Inflammatory macrophage treated with lipopolysaccharide for 4 hours (primary cell): ENCODE measurements at places on chromosomes 16 and 17.

DNA sequence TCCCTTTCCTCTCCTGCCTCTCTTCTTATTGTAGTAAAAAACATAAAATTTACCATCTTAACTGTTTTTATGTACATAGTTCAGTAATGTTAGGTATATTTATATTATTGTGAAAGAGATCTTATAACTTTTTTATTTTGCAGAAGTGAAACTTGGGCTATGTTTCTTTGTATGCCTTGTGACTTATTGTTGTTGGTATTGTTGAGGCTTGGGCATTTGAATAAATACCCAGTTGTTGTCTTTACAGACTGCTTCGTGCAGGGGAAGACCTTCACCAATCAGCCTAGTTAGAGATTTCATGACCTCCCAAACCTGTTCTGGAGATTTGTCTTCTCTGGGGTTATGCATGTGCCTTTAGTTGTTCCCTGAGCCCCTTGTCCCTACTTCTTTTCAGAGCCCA is 31.9 kb downstream of the REXO5 start:
- DNase-seq: peak; percentile 31

DNA sequence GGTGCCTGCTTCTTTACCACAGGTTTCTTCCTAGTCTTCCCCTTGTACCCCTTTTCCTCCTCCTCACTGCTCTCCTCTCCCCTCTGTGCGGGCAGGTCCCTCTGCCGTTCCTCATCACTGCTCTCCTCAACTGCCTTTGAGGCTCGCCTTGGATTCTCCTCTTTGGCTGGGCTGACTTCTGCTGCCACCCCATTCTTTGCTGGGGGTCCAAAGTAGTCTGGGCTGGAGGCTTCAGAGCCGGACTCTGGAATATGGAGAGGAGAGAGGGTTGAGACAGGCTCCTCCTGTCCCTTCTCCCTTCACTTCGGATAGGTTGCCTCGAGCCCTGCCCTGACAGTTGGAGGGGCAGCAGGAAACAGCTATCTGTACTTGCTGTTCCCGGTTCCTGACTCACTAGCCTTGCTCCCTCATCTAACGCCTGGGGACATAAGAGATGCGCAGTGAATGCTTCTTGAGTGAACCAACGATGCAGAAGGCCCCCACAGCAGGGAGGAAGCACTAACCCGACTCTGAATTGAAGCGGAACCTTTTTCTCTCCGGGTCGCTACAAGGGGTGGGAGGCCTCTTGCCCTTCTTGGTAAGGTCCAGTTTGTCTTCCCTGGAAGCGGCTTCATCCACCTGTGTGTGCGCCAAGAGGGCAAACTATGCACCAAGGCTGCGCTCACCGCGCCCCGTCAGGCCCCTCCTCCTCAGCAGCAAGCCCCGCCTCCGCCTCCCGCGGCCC is 655 bp downstream of the HIRIP3 start:
- DNase-seq: peak; percentile 10

- no peak for DNase-seq
Observed at GRCh38 chr17:65523853-65524664, 37.4 kb downstream of the AXIN2 start.

- DNase-seq: no peak
Observed at GRCh38 chr17:38777641-38778250, 21.6 kb downstream of the PIP4K2B start.

DNA sequence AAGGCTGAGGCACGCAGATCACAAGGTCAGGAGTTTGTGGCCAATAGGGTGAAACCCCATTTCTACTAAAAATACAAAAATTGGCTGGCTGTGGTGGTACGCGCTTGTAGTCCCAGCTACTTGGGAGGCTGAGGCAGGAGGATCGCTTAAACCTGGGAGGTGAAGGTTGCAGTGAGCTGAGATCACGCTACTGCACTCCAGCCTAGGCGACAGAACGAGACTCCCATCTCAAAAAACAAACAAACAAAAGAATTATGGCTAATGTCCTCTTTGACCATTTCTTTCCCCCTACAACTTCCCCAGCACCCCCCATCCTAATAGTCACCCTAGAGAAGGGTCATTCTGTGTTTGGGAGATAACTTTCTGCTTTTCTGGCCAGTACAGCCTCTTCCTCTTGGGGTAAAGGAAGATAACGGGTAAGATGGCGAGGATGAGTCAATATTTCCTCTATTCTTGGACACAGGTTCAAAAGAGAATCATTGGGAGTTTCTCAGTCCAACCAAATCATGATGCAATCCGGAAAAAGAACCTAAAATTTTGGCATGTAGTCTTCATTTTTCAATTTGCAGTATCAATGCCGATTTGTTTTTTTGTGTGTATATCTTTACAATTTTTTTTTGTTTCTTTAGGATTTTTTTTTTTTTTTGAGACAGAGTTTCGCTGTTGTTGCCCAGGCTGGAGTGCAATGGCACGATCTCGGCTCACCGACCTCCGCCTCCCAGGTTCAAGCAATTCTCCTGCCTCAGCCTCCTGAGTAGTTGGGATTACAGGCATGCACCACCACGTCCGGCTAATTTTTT is 107.6 kb upstream of the MED13 start:
- peak; percentile 82 for DNase-seq

GRCh38 chr16:82792693-82793092 is 165.9 kb downstream of the CDH13 start:
- DNase-seq: no peak

DNA sequence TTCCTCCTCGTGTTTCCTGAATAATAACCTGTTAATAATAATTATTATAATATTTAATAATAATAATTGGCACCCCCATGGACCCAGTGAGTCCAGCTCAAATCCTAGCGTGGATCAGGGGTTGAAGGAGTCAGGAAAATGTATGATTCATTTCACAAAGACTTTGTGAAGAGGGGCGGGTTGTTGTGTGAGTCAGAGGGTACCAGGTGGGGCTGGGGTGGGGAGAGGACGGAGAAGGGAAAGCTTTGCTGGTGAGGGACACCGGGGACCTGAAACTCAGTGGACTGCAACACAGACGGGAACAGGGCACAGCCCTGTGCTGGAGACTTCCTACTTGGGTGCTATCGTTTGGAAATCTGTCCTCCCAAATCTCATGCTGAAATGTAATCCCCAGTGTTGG is 3.1 kb upstream of the ADORA2B start:
- no peak for DNase-seq

GRCh38 chr17:43873815-43874214 is 26.8 kb downstream of the CD300LG start:
- no peak for DNase-seq

DNA sequence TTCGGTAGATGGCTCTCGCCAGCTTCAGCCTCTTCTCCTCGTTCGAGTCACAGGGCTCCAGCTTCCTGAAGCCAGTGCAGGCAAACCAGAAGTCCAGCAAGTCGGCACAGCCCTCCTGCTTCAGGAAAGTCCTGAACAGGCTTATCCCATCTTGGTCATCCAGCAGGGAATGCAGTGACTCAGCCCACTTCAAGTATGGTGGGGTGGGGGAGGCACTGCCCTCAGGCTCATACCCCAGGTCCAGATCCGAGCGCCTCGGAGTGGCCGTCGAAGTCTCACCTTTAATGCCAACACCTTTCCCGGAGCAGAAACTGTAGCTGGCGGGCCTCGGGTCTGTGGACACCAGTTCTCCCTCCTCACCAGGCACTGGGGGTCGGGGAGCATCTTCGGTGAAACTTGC is 5.9 kb downstream of the AXIN1 start:
- no peak for DNase-seq

DNA sequence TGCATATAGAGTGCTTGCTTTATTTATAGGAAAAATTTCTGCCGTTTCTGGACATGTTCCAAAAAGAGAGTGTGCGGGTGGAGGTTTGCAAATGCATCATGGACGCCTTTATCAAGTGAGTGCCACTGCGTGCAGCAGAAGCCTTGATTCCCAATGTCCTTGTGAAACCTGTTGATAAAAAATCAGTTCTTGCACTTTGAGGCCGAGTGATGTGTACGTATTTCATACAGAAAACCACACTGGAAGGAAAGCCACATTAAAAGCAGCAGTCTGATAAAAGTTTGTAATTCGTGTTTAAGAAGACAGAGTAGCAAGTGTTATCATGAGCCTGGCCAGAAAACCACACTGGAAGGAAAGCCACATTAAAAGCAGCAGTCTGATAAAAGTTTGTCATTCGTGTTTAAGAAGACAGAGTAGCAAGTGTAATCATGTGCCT is 78.0 kb downstream of the KNOP1 start:
- DNase-seq: no peak

- DNase-seq: no peak
Observed at GRCh38 chr16:5065813-5066212, at the start of gene C16orf89. Gene C16orf89 (minus strand): TSS chr16:5065956. CDS start chr16:5065908, 48 bp downstream.

DNA sequence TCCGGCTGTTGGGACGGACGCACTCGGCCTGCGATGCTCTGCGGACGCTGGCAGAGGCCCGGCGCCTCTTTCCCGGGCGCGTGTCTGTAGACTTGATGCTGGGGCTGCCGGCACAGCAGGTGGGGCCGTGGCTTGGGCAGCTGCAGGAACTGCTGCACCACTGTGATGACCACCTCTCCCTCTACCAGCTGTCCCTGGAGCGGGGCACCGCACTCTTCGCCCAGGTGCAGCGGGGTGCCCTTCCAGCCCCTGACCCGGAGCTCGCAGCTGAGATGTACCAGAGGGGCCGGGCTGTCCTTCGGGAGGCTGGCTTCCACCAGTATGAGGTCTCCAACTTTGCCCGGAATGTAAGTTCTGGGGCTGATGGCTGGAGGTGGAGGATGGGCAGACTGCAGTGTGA is 3.5 kb downstream of the RSAD1 start:
- DNase-seq: no peak

- DNase-seq: no peak
Observed at GRCh38 chr17:43888548-43888947, 18.8 kb downstream of the MPP2 start.

- no peak for DNase-seq
Observed at GRCh38 chr16:31043352-31043751, 10.0 kb downstream of the STX4 start.

- no peak for DNase-seq
Observed at GRCh38 chr17:14205992-14206461, 30.6 kb downstream of the CDRT15 start.

GRCh38 chr16:23902034-23902747 is 66.4 kb downstream of the PRKCB start:
- DNase-seq: no peak
